ENCODE measurements at places on chromosomes 12 and 14.

DNA sequence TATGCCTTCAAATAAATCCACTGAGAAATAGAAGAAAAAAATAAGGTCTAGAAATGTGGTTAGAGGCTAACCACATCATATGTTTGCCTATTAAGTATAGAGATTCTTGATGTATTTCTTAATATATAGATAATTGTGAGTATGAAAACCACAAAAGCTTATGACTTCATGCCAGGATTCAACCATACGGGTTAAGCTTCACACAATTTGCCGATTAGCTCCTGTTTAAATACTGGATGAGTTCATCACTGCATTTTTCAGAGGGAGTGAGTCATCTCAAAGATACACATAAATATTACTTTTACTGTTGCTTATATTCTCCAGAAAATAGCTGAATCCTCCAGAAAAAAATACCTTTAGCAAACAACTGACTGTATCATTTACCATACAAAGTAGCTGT, 79.6 kb downstream of the RPL10L start:
- no peak for DNase-seq

DNA sequence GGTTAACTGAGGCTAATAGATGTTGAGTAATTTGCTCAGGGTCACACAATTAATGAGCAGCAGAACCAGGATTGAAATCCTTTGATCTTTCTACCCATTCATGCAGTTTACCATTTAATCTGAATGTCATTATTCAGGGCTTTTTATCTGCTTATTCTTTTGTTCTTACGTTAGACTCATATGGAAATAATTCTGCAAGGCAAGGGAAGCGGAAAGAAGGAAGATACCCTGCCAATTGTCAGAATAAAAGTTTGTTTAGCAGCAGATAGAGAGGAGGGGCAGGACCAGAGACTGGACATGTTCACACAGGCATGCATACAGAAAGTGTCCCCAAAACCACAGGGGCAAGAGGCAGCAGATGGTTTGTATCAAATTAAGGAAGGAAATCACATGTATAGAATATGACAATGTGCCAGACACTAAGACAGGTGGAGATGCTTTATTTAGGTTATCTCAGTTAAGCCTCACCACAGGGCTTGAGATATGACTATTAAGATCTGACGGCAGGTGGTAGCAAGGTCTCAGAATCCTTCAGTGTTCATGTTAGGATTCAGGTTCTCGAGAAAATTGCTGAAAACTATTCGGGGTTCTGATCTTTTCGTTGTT, 29.8 kb downstream of the BRMS1L start:
- DNase-seq = no peak

DNA sequence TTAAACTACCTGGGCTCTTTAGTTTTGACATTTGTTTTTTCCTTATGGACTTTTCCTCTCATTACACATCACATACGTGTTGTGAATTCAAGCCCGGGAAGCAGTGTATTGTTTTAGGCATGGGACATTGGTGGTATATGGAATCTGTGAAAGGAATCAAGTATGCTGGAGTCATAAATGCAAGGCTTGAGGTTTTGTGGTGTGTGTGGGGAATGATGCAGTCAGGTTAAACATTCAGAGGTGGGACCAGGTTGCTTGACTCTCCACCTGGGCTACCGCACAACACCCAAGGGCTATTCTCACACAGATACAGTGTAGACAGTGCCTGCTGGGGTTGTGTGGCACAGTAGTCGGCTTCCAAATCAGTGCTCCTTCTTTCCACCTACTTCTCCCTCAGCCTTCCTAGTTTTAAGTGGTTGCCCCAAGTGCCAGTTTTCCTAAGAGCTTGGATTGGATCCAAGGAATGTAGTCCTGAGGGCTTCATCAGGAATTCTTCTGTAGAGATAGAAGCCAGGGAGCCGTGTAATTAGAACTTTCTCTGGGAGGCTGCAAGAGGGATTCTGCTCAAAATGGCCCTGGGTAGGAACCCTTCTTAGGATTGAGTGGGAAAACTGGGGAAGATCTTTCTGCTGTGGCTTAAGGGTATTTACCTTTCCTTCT, 243.7 kb downstream of the C12orf75 start:
- DNase-seq = no peak

DNA sequence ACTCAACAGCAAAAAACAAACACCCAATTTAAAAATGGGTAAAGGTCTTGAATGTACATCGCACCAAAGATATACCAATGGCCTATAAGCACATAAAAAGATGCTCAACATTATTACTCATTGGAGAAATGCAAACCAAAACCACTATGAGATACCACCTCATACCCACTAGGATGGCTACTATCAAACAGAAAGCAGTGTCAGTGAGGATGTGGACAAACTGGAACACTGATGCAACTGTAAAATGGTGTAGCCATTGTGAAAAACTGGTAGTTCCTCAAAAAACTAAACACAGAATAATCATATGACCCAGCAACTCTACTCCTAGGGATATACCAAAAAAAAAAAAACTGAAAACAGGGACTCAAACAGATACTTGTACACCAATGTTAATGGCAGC, 49.3 kb downstream of the CDK17 start:
- DNase-seq = no peak

GRCh38 chr14:55350461-55350860, 61.2 kb downstream of the ATG14 start:
- no peak for DNase-seq

- DNase-seq = no peak
Observed at GRCh38 chr14:89849931-89850330, 104.6 kb downstream of the EFCAB11 start.

GRCh38 chr14:85224241-85224640, 305.7 kb upstream of the FLRT2 start:
- DNase-seq = no peak

DNA sequence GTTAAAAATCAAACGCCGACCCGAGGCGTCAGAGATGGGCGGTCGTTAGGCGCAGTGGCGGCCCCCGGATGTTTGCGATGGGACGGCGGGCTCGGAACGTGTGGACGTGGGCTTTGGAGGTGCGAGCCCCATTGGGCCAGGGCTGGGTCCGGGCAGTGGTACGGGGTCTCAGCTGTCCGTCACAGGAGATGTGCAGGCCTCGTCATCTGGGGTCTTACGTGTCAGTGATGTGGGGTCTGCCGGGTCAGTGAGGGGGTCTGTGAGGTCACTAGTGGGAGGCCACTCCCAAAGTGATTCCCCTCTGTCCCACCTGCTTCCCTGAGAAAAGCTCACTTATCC, 21.6 kb upstream of the CHFR start:
- DNase-seq = no peak

DNA sequence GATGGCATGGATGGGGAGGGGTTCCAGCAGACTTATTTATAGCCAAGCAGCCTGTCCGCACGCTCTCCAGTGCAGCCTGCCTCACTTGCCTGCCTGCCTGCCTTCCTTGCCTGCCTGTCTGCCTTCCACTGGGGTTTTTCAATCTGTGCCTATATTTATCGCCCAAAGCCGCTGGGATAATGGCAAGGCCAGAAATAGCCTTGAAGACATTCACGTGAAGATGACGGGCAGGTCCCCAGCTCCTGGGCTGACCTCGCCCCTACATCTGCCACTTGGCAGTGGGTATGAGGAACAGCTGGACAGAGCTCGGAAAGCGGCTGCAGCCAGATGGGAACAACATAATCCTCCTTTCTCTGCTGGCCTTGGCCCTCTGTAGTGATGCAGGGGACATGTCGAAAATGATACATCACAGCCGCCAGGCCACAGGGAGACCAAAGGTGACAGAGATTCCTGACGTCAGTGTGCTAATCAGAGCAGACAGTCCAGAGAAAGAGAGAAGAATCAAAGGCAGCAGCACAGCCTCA, 53.3 kb downstream of the PITPNM2 start:
- no peak for DNase-seq

- no peak for DNase-seq
Observed at GRCh38 chr12:52425466-52425865, 8.7 kb downstream of the KRT75 start.

DNA sequence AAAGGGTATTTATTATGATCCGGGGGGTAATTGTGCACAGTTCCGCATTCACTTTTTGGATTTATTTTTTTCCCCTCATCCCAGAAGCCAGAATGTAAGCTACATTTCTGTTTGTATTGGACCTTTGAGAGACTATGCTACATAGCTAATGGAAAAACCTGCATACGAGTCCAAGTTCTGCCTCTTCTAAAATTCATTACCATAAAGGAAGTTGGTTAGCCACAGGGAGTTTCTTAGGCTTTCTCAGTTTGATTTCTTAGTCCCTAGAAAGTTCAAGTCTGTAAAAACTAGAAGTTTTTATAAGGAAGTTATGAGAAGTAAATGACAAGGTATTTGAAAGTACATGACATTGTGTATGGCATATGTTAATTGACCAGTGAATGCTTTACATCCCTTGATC, 138.7 kb downstream of the PDE3A start:
- no peak for DNase-seq

GRCh38 chr14:68727315-68728047, 65.4 kb downstream of the ZFP36L1 start:
- DNase-seq = no peak

DNA sequence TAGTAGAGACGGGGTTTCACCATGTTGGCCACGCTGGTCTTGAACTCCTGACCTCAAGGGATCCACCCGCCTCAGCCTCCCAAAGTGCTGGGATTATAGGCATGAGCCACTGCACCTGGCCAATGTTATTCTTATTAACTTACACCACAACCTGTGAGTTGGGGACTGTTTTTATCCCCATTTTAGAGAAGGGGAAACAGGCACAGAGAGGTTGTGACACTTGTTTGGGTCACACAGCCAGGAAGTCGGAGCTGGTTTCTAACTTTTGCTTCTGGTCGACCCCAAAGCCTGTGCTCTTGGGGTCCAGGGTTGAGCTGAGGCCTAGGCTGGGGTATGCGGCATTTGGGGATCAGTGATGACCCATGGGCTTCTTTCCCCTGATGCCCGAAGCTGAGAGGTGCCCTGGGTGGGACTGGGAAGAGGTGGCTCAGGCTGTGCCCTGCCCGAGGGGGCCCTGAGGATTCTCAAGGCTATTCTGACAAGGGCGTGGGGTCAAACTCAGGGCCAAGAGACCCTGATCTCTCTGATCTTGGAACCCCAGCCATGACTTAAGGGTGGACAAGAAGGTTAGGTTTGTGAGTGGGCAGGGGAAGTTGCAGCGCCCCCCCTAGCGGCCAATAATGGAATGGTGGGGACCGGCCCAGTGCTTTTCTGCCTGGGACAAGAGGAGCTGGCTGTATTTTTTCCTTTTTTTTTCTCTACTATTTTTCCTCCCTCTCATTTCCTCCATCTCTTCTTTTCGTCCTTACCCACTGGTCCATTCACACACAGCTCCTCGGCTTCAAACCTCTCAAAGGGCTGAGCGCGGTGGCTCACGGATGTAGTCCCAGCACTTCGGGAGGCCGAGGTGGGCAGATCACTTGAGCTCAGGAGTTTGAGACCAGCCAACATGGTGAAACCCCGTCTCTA, 3.0 kb downstream of the SDSL start:
- no peak for DNase-seq

DNA sequence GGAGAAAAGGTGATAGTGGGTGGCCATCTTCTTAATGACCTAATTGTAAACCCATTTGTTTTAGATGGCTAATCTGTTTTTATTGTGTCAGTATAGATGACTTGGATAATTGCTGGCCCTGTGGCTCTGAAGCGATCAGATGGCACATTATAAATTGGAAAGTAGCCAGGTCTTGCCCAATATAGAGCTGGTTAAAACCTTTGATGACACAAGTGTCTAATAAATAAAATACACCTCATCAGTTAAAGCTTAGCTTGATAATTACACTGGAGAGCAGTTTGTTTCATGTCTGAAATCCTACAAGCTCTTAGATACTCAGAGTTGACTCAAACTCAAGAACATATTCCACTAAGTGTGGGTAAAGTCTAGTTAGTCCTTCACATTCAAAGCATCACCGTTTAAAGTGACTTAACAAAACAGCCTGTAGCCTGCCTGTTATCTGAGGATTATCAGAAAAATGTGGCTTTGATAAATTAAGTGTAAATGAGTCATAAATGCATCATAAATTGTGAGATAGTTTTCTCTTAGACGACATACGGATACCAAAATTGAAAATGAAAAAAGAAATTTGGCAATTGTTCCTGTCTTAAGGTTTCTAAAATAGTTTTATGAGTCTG, 280.9 kb downstream of the LRIG3 start:
- no peak for DNase-seq

- no peak for DNase-seq
Observed at GRCh38 chr12:47188576-47189441, 109.0 kb upstream of the AMIGO2 start.

DNA sequence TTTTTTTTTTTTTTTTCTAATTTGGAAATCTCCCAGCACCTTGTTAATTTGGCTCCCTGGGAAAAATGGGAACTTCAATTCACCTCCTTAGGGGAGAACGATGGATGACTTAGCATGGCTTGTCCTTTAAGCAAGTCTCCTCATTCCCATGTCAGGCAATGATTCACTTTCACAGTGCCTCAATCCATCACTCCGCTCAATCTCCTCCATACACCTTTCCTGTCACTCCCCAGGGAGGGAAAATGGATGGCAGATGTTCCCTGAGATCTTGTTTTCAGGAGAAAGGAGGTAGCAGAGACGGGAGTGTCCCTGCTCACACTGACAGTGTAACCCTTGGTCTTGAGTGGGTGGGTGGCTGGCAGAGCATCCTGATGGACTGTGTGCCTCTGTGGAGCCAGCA, 51.0 kb downstream of the SLC8A3 start:
- no peak for DNase-seq

- DNase-seq = no peak
Observed at GRCh38 chr12:29662734-29663323, 120.9 kb downstream of the TMTC1 start.

Data from NCI-H187 (cell line).